ENCODE measurements at places on chromosomes 2 and 18.

DNA sequence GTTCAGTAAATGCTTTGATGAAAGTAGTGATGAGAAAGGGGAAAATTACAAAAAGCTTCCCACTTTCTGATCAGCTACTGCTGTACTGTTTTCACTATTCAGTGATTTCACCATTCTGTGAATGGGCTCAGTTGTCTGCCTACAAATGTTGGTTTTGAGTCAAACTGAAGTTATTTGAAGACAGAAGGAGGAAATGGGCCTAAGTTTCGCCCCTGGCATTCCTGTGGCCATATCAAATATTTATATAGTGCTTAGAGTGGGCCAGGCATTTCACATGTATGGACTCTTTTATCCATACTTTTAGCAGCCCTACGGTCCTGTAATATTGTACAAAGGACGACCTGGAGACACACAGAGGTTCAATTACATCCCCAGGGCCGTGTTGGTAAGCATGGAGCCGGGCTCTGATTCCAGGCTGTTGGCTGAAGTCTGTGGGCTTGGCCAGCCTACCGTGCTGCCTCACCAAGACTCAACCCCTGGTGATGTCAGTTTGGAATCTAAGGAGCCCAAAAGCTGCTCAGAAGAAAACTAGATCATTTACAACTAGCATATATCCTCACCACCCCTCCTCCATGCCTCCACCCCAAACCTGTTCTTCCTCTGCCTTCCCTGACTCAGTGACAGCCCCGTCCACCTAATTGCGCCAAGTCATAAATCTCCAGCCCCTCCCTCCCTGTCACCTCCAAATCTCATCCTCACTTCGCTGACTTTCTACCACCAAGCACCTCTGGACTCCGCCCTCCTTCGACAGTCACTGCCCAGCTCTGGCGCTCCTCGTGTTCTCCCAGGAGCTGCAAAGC, 10.1 kb upstream of the GRHL1 start:
- DNase-seq, result no peak

DNA sequence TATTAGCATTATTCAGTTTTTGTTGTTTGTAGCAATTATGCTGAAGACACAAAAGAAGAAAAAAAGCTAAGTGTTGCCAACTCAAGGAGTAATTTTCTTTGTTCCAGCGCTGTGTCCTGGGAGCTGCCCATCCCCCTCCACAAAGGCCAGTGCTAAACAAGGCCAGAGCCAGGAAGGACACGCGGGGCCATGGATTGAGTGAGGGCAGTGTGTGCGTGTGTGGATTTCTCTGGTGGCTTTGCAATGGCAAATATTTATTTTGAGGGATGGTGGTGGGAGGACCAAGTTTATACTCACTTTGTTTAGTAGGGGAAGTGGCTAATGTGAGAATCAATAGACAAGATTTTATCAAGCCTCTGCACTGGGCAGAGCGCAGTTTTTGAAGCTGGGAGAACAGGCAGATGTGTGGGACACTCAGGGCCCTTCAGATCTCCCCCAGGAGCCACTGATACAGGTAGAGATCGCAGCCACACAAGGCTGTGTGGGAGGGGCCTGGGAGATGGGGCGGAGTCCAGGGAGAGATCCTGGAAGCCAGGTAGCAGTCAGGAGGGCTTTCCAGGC, 11.4 kb downstream of the AGAP1 start:
- no peak for DNase-seq

- no peak for DNase-seq
Measured at GRCh38 chr18:76589316-76589715, 94.3 kb upstream of the ZNF516 start.

GRCh38 chr2:126896471-126896870, 2.2 kb upstream of the TEX51 start:
- no peak for DNase-seq

DNA sequence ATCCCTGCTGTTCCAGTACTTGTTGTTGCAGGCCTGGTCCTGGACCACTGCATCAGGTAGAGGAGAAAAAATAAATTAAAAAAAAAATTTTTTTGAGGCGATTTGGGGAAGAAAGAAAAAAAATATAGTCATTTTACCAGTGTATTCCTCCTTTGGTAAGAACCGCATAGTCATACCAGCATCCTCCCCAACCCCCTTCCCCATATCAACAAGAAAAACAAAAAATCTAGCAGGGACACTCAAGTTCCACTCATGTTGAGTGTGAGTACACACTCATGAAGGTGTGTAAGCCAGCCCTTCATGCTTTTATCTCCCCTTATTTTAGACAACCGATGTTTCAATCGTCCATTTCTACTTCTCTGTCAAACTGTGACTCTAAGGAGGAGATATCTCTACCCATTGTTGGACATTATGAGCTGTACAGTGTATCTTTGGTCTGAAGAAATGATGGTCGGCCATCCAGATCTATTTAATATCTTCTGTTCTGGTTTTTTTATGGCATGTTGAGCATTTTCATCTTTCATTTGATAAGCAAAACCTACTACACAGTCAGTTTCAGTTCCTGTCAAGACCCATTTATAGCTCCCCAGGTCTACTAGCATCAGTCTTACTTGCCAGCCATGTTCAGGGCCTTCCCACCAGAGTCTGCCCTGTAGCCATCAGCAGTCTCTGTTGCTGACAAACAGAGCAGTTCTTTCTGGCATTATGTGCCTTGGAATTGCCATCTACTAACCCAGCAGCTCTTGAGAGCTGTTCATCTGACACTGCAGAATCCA, 20.0 kb downstream of the ELP2 start:
- DNase-seq, result peak; percentile 57

- no peak for DNase-seq
Measured at GRCh38 chr2:121944072-121944831, 188.8 kb downstream of the TSN start.

All from GM12864 (cell line).